ENCODE measurements at places on chromosomes 12 and 14. TPM values are rescaled to one million over a fixed set of nuclear protein-coding genes. Genes with fewer than 3 reads are reported as not detected.
A peak's percentile ranks its signal among the peaks of the same experiment; 100 is the strongest.

- DNase-seq, result peak; percentile 23
These were observed 21.9 kb upstream of the PTGR2 start for GRCh38 chr14:73829526-73830431.

DNA sequence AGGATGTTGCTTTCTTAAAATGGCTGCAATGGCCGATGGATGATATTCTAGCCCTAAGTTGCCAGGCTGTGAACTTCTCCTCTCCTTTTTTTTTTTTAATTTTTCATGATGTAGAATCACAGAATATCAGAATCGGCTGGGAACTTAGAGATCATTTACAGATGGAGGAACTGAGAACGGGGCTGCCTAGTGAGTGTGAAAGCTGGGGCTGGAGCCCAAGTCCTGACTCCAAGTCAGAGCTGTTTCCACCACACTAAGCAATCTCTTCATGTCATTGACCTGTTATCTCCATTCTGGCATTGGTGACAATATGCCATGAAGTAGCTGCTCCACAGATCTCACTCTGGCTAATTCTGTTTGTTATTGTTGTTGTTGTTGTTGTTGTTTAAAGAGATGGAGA, 121.7 kb downstream of the SLC38A1 start:
- no peak for DNase-seq

GRCh38 chr14:47746986-47747385, 71.6 kb upstream of the MDGA2 start:
- DNase-seq, result no peak

- no peak for DNase-seq
These were observed 188.2 kb downstream of the CACNA1C start for GRCh38 chr12:2240984-2241383.

- DNase-seq, result no peak
These were observed 18.3 kb upstream of the AMIGO2 start for GRCh38 chr12:47098099-47098498.

DNA sequence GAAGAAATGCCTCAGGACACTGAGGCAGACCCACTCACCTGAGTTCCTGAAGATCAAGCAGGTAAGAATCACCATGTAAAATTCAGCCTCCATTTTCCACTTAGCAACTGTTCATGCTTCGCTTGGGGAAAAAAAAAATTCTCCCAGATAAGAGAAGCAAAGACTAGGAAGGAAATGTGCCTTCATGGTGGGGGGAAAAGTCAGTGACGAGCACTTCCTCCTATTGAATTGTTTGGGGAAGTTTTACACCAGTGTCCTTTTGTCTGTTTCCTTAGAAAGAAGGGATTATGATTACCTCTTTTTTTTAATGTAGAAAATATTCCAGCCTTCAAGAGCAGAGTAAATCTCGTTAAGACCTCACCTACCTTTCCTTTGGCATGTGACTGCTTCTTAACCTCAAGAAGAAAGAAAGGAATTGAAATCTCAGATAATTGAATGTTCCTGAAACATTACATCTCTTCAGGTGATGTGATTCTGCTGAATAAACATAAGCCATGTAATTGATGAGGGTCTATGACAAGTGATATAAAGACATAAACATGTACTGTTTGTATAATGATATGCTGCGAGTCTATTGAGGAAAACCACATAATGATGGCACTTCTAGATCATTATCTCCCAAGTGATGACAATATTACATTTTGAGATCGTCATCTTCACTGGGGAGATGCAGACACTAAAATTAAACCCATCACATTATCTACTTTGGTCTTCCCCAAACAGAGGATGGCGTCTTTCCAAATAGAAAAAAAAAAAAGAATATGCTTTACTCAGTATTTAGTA, at the start of gene PTPRB:
TSS of gene PTPRB (minus strand) at position 127 of the 783 bp plus-strand sequence. CDS start at position 93, 34 bp downstream.
- DNase-seq, result no peak

- no peak for DNase-seq
These were observed 121.2 kb downstream of the DIP2B start for GRCh38 chr12:50626026-50626425.

- DNase-seq, result no peak
These were observed 16.1 kb upstream of the KRT80 start for GRCh38 chr12:52207895-52208294.

DNA sequence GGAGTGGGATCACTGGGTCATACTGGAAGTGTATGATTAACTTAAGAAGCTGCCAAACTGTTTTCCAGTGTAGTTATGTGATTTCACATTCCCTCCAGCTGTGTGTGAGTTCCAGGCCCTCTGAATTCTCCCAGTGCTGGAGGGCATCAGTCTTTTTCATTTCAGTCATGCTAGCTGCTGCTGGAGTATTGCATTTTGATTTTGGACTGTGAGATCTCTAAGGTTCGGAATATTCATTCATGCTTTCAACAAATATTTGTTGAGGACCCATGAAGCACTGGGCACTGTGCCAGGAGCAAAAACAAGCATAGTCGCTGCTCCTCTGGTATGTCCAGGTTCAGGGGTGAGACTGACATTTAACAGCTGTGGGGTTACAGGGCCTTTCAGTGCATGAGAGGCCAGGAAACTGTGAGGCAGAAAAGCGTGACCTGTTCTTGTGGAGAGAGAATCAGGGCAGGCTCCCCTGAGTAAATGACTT, 133.2 kb downstream of the SCARB1 start:
- DNase-seq, result peak; percentile 79

DNA sequence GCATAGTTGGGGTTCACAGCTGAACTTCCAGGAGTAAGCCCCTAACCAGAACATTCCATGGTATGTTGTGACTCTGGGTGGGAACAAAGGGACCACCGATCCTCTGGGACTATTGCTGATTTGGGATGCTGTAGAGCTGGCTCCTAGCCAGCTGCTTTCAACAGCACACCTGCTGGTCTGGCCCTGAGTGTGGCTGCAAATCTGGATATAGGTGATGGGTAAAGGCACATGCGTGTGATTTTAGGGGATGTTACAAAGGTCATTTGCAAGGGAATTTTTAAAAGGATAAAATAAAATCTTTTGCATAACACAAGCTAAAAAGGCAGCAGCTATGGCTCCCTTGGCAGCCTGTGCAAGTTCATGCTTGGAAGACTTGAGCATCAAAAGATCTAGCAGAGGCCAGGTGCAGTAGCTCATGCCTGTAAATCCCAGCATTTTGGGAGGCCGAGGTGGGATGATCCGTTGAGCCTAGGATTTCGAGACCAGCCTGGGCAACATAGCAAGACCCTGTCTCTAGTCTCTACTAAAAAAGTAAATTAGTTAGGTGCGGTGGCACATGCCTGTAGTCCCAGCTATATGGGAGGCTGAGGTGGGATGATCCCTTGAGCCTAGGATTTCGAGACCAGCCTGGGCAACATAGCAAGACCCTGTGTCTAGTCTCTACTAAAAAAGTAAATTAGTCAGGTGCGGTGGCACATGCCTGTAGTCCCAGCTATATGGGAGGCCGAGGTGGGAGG, 1.6 kb downstream of the ALDH2 start:
- DNase-seq, result no peak

GRCh38 chr12:11822081-11822834, 172.8 kb downstream of the ETV6 start:
- DNase-seq, result peak; percentile 55

GRCh38 chr14:86237733-86238132, 707.8 kb downstream of the FLRT2 start:
- no peak for DNase-seq

DNA sequence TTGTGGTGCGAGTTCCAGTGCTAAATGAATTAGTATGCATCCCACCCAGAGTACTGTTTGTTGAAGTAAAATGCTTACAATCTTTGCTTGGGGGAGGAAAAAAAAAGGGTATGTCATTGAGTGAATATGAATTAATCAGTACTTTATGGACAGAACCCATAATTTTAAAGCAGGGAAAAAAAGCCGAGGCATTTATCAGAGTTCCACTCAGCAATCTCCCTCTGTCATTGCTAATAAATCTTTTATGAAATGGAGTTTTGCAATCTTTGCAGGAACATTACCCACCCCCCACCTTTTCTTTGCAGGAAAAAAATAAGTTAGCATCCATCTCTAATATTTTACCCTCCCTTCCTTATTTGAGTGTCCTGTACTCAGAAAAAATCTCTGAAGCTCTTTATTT, 127.9 kb upstream of the TMPO start:
- DNase-seq, result no peak

- peak; percentile 94 for DNase-seq
These were observed 18.4 kb downstream of the ANO6 start for GRCh38 chr12:45234139-45234865.

DNA sequence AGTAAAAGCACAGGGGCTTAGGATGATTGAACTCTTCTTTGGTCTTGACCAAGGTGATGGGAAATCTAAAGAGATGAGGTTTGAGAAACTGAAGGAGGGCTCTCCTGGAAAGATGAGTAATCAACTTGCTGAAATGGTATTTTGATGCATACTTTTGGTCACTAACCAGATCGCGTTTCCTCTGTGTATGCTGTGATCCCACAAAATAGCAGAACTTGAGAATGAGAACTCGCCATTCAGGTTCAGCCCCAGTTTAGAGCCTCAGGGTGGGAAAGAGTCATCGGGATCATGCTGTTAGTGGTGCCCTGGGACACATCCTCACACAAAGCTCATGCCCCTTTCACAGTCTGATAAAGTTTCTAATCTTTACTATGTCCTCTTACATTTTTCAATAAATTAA, 488.8 kb downstream of the ETNK1 start:
- DNase-seq, result no peak

GRCh38 chr12:39239490-39240486, 203.1 kb downstream of the KIF21A start:
- DNase-seq, result no peak

DNA sequence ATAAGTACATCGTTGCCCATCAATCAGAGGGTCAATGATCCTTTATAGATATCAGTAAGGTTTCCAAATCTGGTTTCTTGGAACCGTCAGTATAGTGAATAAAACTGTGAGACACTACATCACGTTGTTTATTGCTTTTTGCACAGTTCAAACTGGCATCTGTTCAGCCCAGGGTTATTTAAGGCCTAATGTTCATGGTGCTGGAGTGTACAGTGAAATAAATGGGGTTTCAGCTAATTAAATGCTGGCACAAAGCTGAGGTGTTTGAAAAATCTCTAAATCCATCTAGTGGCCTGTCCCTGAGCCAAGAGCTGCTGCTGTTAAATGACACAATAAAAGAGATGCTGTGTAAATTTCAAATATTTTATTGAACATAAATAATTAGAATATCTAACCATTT, 69.9 kb downstream of the RPS29 start:
- DNase-seq, result no peak

DNA sequence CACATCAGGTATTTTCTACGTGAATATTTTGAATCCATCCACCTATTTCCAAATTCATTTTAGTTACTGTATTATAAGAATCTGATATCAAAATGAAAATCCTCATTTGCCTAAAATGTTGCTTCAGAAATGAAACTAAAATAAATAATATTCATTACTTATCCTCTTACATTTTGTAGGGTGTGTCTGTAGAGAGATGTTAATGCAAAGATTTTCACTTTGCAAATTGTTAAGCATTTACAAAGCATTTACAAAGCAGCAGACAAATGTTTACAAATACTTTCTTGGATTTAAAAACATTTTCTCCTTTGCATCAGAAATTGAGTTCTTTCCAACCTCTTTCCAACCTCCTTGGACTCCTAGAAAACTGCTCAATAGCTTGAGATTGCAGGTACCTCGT, 360.0 kb upstream of the DCN start:
- no peak for DNase-seq

DNA sequence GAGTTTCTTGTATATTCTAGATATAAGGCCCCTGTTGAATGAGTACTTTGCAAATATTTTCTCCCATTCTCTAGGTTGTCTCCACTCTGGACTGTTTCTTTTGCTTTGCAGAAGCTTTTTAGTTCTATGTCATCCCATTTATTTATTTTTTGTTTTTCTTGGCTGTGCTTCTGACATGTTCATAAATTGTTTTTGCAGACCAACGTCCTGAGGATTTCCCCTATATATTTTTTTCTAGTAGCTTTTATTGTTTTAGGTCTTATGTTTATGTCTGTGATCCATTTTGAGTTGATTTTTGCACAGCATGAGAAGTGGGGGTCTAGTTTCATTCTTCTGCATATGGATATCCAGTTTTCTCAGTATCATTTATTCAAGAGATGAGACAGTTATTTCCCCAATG, 70.4 kb upstream of the BTG1 start:
- DNase-seq, result no peak

DNA sequence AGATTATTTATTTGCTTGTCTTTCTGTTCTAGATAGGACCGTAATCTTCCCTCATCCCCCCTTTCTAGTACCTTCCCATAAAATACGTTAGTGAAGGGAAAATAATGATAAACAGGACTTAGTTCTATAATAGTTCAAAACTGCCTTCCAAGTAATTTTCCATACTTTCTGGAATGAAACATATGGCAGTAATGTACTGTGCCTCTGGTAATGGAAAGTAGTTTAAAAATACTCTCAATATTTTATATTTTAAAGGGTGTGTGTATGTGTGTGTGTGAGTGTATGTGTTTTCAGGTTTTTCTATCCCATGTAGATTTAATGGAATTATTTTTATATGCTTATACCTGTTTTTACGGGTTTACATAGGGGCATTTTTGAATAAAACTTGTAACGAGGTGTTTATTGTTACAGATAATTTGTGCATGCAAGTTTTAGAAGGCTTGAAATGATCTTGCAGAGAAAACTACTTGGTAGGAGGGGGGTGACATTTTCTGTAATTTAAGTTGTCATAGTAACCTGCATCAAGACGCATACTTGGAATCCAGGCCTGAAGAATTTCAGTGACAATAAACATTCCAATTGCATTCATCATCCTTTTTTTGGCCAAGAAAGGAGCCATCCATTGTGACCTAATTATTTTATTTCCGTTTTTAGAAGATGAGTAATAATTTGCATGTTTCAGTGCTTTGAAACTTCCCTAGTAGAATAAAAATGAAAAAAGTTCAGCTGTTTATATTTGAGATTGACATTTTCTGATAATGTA, 38.9 kb downstream of the RASSF8 start:
- peak; percentile 53 for DNase-seq

DNA sequence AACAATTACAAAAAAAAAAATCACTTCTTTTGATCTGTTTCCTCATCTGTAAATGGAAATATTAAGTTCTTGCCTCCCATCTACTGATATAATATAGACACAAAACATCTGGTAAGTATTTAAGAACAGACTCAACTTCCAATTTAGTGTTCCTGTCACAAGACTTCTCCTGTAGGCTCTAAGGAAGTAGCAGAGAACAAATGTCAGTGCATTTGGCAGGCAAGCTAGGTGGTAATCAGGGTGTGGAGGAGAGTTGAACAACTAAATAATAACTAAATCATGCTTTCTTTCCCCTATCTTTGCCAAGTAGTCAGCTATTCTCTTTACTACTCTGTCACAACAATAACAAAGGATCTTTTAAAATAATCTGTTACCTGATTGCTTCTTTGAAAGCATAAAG, 22.1 kb downstream of the BAZ1A start:
- DNase-seq, result no peak

- no peak for DNase-seq
These were observed 373.0 kb downstream of the ALG10 start for GRCh38 chr12:34395056-34396005.

Gene SIRT4
- polyA plus RNA-seq, result 1.4 TPM

Gene BMP4
- 25.4 TPM for polyA plus RNA-seq

Gene HVCN1
- polyA plus RNA-seq, result 6.9 TPM

Gene BBOF1
- polyA plus RNA-seq, result 4.8 TPM

Gene RNF212B
- polyA plus RNA-seq, result not detected

Gene KIF5A
- 0.38 TPM for polyA plus RNA-seq

Gene ANG
- 5.1 TPM for polyA plus RNA-seq

Gene VDR
- polyA plus RNA-seq, result 11.9 TPM

Gene PCK2
- polyA plus RNA-seq, result 47.0 TPM

Gene RHEBL1
- 0.51 TPM for polyA plus RNA-seq

Gene STRN3
- 30.6 TPM for polyA plus RNA-seq

Gene CCDC38
- polyA plus RNA-seq, result not detected
